ENCODE measurements at places on chromosomes 6 and 20.

GRCh38 chr6:152673236-152673635 is 24.5 kb upstream of the MYCT1 start:
- DNase-seq = no peak

DNA sequence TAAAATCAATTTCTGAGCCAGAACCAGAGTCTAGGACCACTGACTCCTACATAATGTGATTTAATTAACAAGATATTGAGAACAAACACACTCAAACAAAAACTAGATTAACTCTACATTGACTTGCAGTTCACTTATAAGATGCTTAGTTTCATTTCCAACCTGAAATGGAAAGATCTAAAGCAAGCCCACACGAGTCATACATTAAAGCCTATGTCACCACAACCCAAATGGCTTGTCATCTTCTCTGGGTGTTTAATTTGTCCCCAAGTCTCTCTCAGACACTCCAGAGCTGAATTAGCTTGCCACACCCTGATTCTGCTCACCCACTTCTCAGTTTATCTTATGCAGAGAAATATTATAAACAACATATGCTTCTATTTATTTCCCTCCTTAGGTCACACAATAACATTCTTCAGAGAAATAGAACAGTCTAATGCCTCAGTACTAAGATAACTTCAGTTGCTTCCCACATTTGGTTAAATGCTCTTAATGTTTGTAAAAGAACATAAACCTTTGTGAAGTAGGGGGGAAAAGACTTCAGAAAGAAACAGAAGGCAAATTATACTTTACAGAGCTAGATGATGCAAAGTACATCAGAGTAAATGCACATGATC is 8.8 kb upstream of the FBXO30 start:
- DNase-seq = no peak

GRCh38 chr6:137811916-137812553 is 55.0 kb upstream of the TNFAIP3 start:
- no peak for DNase-seq

GRCh38 chr20:60624066-60624465 is 628.0 kb upstream of the CDH4 start:
- DNase-seq = no peak

GRCh38 chr6:129936329-129937165 is 75.4 kb upstream of the TMEM244 start:
- no peak for DNase-seq

DNA sequence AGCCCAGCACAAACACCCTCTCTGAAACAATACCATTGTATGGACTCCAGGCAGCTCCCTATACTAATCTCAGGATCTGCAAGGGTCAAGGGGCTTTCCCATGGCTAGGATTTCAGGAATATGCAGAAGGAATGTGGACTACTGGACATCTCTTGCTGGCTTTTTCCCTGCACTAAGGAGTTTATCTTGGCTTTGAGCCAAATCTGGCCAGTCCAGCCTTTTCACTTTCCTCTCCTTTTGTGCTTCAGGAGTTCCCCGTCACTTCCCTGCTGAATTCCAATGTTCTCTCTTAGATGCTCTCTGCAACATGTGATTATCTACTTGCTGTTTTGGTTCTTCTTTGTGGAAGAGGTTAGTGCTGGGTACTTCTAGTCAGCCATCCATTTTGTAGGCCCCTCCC is 568.2 kb downstream of the HDGFL1 start:
- DNase-seq = no peak

DNA sequence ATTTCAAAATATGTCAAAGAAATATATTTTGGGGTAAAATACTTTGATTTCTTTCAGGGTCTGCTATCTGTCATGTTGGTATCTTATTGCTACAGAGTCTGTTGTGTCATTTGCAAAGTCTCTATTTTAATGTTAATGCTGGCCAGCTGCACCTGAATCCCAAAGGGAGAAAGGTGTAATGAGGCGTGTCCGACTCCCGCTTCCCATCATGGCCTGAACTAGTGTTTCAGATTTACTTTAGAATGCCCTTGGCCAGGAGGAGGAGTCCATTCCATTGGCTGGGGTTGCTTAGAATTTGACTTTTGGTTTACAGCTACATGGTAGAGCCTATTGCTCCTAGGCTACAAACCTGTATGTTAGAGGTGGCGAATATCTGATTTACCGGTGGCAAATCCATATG is 69.3 kb downstream of the FAM50B start:
- peak; percentile 3 for DNase-seq

GRCh38 chr6:16546861-16547260 is 214.4 kb downstream of the ATXN1 start:
- no peak for DNase-seq

DNA sequence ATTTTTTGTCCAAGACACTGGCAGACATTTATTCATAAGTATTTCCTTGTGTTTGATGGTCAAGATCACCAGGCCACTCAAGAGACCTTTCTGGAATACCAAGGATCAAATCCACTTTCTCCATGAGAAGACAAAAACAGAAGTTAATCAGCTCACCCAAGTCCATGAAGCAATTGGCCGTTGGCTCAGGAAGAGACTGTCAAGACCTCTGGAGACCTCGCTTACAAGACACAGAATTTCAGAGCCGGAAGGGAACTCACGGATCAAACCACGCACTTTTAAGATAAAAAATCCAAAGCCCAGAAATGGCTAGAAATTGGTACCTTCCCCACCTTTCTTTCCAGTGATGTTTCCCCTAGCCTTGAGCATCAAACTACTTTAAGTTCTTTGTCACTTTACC is 3.3 kb downstream of the TRERF1 start:
- DNase-seq = no peak

DNA sequence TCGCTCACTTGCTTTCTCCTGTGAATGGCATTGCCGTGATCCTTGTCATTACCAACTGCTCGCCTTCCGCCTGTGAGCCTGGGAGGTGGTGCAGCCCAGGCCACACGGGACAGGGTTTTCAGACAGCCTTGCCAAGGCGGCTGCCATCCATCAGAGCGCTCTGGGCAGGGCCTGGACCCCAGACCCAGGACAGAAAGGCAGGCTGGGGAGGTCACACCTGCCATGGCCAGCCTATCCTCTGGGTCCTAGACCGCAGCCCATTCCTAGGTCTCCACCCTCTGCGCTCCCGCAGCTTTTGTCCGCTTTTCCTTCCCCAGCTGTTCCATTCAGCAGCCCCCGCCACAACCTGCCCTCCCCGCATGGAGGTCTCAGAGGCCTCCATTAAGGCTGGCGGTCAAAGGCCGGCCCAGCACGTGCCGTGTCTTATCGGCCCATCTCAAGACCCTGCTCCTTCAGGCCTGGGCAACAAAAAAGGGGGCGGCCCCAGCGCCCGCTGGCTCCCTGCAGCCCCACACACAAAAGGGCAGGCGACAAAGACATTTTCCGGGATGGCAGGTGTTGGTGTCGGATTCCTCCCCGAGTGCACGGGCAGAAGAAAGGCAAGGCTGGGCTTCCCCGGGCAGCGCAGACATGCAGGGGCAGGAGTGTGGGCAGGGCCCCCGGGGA is 28.1 kb downstream of the INSM1 start:
- DNase-seq = peak; percentile 70

DNA sequence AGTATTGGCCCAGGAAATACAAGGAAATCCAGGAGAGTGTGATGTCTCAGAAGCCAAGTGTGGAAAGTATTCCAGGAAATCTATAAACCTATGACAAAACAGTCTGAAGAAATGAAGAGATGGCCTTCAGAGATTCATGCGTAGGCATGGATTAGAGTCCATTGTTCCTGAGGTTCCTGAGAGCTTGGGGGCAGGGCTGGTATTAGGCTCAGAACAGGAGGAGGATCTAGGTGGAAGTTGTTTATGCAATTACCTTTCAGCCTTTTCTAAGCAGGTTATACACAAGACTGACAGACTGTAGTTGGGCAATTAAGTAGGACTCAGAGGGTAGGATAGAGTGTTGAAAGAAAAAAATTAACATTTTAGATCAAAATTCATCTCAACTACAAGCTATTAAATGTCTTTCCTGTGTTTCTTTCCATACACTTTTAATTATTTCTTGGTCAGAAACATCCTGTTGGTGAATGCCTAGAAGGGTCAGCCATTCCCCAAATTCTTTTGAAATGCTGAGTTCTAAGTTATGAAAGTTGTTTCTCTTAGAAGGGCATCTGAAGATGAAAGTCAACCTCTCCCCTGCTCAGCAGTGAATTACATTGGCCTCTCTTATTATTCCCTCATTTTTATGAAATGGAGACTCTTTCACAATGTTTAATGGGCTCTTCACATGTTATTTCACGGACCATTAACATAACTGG is 201.2 kb upstream of the MYLIP start:
- DNase-seq = no peak

DNA sequence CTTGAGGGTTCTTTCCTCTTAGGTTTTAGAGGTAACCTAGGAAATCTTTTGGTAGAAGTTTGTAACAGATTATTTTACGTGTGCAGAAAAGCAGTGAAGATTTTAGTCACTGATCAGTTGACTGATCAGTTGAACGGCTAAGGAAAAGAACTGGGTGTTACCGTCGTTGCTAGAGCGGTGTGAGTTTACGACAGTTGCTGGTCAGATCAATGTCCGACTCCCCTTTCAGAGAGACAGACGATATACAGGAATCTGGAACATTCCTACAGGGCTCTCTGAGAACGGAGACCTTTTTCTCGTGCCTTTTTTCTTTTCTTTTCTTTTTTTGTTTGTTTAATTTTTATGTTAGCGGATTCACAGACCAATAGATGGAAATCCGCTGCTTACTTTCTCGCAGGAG is 132.1 kb upstream of the ZNF184 start:
- DNase-seq = no peak

DNA sequence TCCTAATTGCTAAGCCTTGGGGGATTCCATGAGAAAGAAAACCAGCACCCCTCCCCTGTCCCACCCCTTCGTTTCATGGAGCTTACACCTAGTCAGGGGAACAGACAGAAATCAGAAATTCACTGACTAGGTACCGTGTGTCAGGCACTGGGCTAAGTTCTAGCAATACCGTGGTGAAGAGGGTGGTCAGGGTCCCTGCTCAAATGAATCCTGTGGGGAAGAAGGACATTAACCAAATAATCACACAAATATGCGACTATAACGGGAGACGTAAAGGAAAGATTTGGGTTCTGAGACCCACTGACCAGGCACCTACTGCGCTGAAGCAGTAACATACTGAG is 65.1 kb upstream of the TOP1 start:
- no peak for DNase-seq

DNA sequence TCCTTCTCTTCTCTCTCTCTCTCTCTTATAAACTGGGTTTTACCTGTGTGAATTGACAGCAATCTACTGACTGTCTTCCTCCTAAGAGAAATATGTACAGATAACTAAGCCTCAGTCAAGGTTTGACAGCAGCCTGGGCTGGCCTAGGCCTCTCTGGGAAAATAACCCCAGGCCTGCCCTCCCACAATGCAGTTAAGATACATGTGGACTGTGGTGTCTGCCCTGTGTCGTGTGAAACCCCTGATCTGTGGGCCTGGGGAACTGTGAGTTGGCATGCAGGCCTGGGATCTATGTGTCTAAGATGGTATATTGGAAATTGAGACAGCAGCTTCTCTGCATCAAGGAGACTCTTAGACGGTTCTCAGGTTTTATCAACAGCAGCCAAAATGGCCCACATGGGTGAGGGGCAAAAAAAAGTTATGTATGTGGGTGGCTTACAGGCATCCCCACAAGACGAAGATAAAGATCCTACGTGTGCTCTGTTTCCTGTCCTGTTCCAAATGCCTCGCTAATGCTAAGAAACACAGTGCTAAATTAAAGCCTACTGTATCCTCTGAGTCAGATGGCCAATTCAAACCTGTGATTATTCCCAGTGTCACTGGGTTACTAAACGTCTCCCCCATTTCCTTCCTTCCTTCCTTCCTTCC is 19.0 kb downstream of the LRFN2 start:
- no peak for DNase-seq

DNA sequence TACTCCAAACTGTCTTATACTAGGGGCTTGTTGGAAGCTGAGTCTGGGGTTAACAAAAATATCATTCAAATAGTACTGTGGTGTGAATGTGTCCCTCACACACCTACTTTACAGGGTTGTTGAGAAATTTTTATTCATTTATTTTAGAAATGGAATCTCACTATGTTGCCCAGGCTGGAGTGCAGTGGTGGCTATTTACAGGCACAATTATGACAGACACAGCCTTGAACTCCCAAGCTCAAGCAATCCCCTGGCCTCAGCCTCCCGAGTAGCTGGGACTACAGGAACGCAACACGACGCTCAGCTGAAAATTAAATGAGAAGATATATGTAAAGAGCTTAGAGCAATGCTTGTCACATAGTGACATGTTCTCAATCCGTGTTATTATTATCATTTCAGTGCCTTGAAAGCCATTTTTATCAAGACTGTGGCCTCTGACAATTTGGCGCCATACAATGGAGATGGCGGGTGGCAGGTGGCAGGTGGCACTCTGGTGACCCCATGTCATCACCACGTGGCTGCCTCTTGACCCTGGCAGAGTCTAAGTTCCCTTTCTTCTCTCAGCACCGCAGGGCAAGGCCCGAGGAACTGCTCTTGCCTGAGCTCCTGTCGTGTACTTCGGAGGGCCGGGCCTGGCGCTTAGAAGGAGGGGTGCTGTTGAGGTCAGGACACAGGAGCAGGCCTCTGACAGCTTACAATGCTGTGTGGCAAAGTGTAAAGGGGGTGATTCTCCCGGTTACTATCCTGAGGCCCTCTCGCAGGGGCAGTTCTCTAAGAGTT is 64.5 kb downstream of the STX11 start:
- no peak for DNase-seq

DNA sequence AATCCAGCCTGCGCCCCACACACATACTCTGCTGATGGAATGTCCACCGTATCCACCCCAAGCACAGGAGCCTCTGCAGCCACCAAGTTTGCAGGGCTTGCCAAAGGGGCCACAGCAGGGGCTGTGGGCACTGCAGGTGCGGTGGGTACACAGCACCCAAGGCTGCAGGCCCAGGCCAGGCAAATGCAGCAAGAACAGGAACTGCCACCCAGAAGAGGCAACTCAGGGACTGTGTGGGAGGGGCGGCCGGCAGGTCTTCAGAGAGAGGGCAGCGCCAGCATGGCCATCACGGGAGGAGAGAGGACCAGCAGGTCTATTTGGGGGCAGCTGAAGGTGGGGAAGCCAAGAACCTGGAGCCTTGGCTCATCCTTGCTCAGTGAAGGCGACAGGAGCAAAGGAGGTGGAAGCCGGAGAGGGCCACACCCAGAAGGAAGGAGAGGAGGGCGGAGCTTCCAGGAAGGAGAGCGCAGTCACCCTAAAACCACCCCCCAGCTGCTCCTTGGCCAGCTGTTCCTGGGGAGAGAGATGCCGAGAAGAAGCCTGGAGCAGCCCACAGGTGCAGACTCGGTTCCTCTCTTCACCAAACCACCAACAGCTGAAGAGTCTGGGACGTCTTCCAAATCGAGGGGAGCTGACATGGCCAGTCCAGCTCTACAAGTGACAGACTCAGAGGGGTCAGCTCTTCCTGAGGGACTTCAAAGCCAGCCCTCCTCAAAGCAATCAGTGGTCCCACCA is 265.1 kb upstream of the CDYL start:
- DNase-seq = no peak

DNA sequence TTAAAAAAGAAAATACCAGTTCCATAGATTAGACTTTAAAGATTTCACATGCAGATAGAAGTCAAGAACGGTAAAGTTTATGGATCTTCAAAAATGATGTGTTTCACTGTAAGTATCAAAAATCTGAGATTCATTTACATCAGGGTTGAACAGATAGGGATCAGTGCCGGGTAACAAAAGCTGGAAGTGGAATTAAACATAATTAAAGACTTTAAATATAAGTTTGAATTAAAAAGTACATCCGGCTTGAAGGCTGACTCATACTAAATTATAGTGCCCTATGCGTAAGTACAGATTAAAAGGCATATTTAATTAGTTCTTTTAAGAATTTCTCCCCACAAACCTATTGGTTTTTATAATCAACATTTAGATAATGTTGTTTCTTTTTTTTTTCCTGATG is 312.7 kb downstream of the PRL start:
- no peak for DNase-seq
